ENCODE measurements at places on chromosomes 2 and 18. TPM values are rescaled to one million over a fixed set of nuclear protein-coding genes. Genes with fewer than 3 reads are reported as not detected.

DNA sequence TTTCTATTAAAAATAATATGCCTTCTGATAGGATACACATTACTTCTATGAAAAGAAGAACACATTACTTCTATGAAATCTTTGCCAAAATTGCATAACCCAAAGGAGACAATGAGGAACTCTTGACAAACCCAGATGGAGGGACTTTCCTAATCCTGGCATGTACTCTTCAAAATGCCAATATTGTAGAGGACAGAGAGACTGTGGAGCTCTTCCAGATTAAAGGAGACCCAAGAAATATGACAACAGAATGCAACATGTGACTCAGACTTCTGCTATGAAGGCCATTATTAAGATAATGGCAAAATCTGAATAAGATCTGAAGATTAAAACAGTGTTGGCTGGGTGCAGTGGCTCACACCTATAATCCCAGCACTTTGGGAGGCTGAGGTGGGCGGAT, 22.2 kb downstream of the SOWAHC start:
- DNase-seq = no peak

DNA sequence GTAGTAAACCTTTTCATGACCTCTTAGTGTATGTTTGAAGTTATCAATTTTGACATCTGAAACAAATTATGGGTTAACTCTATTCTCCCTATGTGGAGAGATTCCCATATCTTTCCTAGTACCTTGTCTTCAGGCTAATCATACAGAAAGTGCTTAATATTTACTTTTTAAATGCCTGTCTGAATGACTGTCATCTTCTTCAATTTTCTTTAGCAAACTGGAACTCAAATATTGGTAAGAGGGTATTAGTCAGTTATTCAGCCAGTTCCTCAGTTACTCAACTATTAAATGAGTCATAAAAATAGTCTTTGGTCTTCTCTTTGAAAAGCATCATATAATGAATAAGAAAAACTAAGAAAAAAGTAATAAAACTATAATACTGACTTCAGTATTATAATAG, 1038.0 kb upstream of the PIK3C3 start:
- DNase-seq = no peak

Gene KIF5C
- total RNA-seq = 1.2 TPM

Gene BOLA3
- total RNA-seq = 89.6 TPM

DNA sequence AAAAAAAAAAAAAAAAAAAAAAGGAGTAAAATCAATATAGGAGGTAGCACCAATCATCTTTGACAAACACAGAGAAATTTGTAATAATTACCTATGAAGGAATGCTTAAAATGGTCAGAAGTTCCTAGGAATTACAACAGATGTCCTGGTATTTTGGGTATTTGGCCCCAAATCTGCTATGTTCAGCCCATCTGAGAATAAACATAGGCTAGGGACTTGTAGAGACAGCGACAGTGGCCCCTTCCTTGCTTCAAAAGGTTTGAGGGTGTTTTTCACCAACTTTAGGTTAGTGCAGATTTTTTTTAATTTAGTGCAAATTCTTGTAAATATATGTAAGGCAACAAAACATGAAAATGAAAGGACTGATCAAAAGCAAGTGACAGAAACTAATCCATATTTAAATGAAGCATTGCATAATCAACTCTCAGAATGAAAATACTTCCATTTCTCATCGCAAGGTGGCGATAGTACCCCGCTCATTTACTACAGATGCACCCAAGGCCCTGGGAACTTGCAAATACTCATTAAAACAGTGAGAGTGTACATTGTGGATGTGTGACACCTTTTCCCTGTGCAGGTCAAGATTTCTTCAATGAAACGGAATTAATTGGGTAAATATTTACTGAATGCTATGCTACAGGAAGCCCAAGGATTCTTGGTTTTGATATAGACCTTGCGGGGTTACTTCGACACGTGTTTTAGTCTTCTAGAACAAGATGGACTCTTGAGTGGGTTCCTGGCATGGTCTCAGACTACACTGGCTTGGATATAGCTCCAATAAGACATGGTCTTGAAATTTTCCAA, 44.6 kb downstream of the FAM124B start:
- no peak for DNase-seq

Gene C1GALT1C1L
- 1.1 TPM for total RNA-seq

Gene GALM
- total RNA-seq = 14.7 TPM

DNA sequence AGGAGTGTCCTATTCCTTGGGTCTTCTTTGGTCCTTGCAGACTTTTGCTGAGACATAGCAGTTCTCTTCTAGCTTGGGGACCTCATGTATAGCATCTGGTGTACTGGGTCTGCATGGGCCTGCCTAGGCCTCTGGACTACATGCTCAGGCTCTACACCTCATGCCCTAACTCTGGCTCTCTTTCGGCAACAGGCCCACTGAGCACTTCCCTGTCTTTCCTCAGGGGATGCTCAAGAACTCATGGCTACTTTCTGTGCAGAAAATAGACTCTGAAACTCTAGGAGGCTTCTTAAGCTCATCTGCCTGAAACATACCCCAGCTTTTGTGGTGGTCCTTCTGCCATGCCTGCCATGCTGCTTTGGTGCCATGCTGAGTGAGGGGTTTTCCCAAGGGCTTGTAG, 21.5 kb upstream of the CPS1 start:
- no peak for DNase-seq

- DNase-seq = no peak
Measured at GRCh38 chr2:70509565-70509964, 44.1 kb downstream of the TGFA start.

Gene CPO
- not detected for total RNA-seq

DNA sequence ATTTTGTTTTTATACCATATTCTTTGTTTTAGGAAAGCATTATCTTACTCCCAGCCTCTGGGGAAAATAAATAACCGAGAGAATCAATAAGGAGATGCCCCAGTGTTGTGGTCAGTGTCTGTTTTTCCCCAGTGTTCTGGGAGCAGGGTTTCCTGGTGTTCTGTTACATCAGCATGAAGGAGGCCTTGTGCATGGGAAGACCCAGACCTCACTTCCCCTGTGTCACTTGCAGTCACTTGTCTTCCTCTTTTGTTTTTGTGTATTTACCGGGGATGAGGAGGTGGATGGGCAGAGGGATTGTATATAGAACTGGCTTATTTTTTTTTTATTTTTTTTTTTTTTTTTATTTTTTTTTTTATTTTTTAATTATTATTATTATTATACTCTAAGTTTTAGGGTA, 45.0 kb upstream of the MGAT5 start:
- DNase-seq = no peak

DNA sequence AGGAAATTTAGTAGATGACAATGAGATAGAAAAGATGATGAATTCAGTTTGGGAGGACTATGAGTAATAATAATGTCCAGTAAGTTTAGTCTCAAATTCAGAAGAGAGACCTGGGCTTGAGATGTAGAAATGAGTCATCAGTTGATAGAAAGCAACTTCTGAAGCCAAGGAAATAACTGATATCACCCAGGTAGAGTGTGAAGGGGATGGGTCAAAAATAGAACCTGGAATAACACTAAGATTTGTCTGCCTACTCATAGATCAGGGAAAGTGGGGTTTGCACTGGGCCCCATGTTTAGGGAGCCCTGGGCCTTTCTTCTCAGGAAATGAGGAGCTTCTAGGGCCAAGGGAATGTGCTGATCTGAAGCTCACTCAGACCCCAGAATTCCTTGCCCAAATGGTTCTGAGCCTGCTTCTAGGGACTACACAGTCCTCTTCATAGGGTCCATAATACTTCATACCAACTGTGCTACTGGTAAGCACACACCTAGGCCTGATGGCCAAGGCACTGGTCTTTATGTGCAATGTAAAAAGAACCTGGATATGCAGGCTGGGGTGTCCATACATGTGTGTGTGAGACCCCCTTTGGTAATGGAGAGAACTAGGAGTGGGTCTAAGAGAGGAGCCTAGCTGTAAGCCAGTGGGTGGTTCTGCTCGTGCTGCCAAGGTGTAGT, 141.2 kb downstream of the IKZF2 start:
- no peak for DNase-seq

GRCh38 chr2:12824351-12824777, 107.6 kb downstream of the TRIB2 start:
- DNase-seq = peak; percentile 51

DNA sequence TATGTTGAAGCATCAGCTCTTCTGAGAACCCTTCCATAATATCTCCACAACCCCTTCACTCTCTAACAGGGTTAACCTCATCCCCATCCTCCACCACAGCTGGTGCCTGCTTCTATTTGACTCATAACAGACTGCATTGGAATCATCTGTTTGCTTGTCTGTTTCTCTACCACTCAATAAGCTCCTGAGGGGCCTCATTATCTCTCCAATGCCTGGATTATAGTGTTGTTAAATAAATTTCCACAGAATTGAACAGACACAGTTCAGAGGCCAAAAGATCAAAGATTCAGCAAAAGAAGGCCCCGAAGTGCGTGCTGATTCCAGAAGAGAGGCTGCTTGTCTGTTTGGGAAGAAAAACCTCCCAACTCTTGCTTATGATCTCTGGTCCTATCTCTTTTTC, 33.7 kb upstream of the FAM98A start:
- no peak for DNase-seq

All from Right ventricle myocardium superior (tissue), 1 donor.